Activated CD4-positive, alpha-beta memory T cell treated with anti-CD3 and anti-CD28 coated beads for 36 hours (primary cell): ENCODE measurements at places on chromosomes 1 and 21. TPM values are rescaled to one million over a fixed set of nuclear protein-coding genes. Genes with fewer than 3 reads are reported as not detected.
A peak's percentile ranks its signal among the peaks of the same experiment; 100 is the strongest.

Gene LAX1
- 14.3 TPM for total RNA-seq

- no peak for DNase-seq
Measured at GRCh38 chr1:90725657-90726424, 8.7 kb upstream of the BARHL2 start.

- DNase-seq: peak; percentile 12
Measured at GRCh38 chr1:239662950-239663349, 276.6 kb downstream of the CHRM3 start.

DNA sequence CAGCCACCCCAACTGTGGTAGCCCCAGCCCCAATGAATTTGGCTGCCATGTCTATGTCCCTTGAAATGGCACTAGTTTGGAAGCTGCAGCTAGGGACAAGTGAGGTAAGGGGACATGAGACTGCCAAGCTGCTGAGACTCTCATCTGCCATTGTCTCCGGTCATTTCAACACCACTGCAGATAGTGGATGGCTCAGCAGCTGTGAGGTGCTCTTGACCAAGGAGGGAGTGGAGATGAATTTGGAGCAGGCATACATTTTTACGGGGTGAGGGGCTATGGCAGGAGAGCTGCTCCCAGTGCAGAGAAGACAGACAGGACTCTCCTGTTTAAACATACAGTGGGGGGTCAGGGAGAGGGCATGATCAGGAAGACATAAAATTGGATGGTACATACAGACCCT is 315.5 kb upstream of the CAMK1G start:
- no peak for DNase-seq

- DNase-seq: no peak
Measured at GRCh38 chr1:9250411-9251381, 16.1 kb downstream of the H6PD start.

GRCh38 chr1:78122389-78122788 is 76.6 kb downstream of the GIPC2 start:
- peak; percentile 12 for DNase-seq

DNA sequence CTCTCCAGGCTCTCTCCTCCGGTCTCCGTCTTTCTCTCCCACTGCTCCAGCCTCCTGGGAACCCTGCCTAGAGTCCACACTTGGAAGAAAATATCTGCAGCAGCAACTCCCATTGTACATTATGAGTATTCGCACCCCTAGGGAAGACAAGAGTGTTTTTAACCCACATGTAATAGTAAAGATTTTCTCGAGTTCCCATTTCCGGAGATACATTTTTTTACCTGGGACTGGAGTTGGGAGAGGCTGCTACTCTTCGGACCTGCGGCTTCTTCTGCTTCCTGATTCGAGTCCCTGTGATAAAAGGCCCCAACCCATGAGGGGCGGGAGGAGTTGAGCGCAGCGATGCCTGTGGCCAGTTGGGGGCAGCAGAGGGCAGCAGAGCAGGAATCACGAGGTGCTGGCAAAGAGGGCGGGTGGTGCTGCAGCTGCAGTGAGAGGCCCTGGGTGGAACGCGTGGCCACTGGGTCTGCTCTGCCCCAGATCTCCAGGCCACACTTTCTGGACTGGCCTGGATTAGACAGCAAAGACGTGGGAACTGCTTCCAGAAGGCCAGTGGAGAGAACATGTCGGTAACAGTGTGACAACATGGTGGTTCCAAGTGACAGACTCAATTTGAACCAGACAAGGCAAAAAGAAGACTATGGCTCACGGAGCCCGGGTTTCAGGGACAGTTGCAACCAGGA is 221.0 kb upstream of the CSF3R start:
- DNase-seq: peak; percentile 81

DNA sequence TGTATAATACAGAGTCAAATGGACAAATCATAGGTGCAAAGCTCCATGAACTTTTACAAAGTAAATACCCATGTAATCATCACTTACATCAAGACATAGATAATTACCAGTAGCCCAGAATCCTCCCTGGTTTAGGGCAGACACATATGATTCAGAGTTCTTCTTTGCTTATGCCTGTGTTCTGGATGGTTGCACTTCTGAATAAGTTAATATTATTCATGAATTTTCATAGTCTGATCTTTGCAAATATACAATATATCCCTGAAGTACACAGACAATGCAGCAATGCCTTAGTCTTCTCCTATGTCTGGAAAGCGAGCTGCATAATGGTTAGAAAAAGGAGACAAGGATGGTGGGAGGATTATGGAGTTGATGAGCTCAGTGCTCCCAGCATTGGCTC is 122.4 kb upstream of the PLXNA2 start:
- no peak for DNase-seq

DNA sequence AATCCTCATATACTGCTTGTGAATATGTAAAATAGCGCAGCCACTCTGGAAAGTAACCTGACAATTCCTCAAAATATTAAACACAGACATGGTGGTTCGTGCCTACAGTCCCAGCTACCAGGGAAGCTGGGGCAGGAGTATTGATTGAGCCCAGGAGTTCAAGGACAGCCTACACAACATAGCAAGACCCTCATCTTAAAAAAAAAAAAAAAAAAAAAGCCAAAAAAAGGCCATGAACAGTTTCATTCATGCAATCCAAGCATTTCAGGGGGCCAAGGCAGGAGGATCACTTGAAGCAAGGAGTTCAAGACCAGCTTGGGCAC is 4.6 kb downstream of the USP48 start:
- DNase-seq: no peak

DNA sequence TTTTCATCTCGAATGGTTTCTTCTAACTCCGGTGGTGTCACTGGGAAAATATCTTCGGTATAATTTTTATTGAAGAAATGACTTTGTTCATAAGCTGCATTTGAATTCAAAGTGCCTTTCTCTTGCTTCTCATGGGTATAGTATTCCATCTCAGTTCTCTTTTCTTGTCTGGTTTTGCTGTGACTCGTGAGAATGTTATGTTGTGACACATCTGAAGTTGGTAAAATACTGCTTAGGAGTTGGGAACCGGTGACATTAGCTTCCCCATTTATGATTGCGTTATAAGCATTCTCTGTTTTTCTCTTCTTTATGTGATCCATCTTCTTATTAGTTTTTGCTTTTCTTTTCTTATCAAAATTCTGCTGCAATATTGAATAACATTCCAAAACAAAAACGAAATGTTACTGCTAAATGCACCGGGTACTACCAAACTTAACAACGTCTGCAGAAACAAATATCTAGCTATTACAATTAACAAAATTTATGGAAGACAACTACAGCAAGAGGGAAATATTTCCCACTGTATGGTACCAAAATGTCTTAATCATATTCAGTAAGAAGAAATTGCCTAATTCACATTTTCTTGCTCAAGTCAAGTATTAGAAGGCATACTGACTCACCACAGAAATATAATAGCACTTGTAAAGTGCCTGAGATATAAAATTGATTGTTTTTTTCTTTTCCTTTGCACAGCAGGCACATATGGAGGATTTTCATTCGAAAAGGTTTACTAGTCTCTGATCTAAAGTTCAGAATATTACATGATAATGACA is 15.5 kb downstream of the LRIF1 start:
- DNase-seq: no peak

DNA sequence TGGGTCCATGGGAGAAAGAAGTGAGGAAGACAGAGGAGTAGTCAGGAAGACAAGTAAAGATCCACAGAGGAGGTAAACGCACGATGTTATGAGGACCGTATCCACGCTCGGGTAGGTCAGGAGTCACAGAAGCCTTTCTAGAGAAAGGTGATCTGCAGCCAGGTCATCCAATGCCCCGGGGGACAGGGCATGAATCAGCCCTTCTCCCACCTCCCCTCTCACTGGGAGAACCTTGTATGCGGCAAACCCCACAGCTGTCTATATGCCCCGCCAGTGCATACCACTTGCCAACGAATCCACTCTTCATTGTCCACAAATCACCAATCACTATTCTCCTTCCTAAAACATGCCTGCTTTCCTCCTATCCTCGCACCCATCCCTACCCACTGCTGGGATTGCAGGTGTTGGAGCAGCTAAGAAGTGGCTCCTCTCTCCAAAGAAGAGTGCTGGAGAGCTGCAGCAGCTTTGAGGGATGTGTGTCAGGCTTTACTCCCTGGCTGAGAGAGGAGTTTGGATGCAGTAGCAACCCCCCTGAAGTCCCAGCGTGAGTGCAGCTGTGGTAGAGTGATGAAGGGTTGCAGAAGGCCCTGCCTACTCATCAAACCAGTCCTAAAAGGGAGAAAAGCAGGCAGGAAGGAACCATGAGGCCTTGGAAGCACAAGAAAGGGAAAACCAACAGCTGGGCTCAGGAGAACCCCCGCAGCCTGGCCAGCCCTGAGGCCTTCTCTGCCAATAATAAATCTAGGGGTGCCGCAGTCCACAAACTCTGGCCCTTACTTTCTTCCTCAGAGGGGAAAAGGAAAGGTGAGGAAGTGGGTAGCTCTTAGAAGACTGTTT is 102.2 kb upstream of the GADD45A start:
- no peak for DNase-seq

DNA sequence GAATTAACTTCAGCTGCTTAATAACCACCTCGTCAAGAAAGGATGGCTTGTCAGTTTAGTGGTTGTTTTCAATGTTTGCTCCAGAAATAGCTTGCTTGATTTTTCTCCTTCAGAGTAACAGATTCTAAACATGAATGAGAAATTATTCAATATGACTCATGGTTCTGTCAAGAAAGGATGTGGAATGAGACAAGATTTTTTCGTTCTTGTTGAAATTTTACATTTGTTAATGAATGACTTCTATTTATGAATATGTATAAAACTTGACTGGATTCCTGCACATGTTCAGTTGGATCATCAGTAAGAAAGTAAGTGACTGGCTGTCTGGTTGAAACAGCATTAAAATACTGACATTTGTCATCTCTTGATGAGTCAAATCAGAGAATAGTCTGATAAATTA is 38.3 kb downstream of the IFI44 start:
- no peak for DNase-seq

GRCh38 chr1:119920104-119920968 is 24.0 kb upstream of the ADAM30 start:
- DNase-seq: no peak

DNA sequence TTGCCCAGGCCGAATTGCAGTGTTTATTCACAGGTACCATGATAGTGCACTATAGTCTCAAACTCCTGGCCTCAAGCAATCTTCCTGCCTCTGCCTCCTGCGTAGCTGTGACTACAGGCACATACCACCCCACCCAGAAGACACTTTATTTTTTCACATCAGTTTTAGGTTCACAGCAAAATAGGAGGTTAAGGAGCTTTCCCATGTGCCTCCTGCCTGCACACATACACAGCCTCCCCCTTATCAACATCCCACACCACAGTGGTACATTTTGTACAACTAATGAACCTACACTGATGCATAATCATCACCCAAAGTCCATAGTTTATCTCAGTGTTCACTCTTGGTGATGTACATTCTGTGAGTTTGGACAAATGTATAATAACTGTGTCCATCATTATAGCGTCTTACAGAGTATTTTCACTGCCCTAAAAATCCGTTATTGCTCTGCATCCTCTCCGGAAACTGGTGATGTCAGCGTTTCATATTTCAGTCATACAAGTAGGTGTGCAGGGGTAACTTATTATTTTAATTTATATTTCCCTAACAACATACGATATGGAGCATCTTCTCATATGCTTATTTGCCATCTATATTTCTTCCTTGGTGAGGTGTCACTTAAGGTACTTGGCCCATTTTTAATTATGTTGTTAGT is 23.2 kb downstream of the OR13G1 start:
- no peak for DNase-seq
